ENCODE measurements at places on chromosomes 2 and 18. TPM values are rescaled to one million over a fixed set of nuclear protein-coding genes. Genes with fewer than 3 reads are reported as not detected.

DNA sequence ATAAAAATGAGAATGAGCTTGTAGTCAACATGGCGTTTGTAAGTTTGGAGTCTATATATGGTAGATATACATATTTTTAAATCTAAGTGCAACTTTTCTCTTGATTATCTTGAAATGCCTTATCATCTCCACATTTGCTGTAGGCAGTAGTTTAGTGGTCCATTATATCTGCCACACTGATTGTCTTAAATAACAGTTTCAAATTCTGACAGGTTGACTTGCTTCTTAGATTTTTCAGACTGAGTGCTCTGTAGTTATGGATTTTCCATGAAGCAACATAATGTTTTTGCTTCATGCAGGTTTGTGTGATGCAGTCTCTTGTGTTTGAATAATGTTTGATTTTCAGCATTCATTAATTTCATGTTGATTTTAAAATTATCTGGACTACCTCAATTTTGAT, 12.3 kb downstream of the PARD3B start:
- DNase-seq: no peak

GRCh38 chr2:181894381-181894780, 2.9 kb downstream of the ITPRID2 start:
- no peak for DNase-seq

GRCh38 chr2:136135462-136135861, 17.5 kb upstream of the CXCR4 start:
- no peak for DNase-seq

The ZNF516 gene
- 7.4 TPM for total RNA-seq

- DNase-seq: no peak
Measured at GRCh38 chr18:12658426-12659138, 675 bp upstream of the SPIRE1 start.

The SERPINB13 gene
- not detected for total RNA-seq

DNA sequence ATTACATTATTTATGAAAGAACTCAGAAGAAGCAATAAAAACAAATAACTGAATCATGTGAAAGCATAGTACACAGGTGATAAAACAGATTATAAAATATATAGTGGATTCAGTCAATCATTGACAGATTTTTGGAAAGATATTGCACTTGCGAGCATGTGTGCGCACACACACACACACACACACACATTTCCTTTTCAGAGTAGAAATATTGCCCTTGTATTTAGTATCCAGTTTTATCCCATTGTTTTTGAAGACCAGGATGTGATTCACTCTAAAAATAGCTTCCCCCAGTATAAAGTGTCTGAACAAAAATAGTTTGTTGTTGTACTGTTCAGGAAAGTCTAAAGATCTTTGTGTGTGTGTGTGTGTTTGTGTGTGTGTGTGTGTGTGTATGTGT, 145.5 kb downstream of the CALCRL start:
- no peak for DNase-seq

The NYAP2 gene
- total RNA-seq: 0.95 TPM

DNA sequence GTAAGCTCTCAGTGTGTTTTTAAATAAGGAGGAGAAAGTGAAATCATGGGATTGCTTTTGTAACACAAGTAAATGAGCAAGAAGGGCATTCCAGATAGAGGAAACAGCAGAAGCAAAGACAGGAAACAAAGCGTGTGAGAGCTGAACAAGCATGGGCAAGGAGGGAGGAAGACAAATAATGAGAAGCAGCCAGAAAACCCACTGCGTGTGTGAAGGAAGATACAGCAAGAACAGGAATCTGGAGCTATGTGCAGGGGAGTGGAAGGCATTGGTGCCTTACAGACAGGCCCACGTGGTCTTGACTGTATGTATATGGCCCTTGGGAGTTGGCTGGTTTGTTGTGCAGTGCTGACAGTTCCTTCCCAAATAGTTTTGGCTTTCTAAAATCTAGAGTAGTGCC, 88.6 kb downstream of the AAK1 start:
- no peak for DNase-seq

- no peak for DNase-seq
Measured at GRCh38 chr2:207112785-207113184, 53.0 kb downstream of the KLF7 start.

DNA sequence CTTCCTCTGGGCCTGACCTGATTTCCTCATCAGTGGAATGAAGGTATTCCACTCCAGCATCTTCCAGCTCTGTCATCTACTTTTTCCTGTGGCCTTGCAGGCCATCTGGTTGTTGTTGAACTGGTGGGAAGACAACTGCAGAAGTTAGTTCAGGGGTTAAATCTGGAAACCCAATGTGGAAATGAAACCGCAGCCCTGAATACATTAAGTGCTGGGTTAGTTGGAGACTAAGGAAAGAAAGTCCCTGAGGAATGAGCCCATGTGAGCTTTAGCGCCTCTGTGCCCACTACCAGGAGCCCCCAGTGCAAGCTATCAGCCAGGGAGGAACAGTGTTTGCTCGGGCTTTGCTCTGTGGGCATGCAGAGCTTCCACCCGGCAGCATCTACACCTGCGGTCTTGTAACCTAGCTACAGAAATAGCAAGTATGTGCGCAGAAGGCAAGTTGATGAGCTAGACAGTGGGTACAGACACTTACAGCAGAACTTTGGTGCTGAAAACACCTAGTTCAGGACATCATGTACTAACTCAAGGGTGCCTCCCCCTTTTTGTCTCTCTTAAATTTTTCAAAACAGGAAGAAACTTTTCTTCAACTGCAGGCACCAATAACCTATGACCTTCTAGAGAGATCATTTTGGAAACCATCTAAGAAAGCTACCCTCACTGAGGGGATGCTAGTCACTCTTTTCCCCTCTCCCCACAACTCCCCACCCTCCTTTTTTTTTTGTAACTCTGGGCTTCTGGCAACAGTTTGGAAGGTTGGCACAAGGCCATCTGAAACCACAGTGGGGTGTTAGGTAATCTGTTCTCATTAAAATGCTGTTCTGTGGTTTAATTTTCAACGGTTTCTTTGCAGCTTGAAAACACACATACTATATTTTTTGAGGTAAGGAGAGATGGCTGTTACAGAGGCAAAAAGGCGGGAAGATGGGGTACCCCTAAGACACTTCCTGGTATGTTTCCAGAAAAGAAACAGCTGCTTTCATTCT, 18.3 kb upstream of the CXCR4 start:
- DNase-seq: no peak

- no peak for DNase-seq
Measured at GRCh38 chr2:108988796-108989713, at the start of gene EDAR. EDAR (minus strand) TSS chr2:108989220; CDS start chr2:108931014, 58,206 bp downstream.

DNA sequence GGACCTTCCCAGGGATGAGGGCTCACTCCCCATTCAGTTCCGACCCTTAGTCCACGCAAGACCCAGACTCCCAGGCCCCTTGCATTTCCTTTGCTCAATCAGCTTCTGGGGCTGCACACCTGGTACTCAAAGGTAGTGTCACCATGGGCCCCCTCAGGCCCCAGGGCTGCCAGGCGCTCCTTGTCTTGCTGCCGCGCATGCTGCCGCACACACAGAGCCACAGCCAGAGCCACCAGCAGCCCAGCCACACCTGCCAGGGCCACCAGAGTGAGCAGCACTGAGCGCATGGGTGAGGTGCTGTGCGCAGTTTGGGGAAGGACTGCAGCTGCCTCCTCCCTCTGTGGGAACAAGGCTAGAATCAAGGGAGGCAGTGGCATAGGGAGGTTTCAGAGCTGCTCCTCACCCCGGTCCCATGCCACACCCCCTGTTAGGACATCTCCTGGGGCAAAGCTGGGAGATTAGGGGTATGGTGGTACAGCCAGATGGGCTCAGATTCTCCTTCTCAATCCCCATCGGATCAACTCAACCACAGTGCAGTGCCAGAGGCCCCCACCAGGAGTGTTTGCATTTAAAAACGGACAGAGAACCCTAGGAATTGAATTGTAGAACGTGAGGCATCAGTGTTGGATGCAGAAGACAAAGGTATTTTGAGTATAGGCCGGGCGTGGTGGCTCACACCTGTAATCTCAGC, 11.3 kb downstream of the PTPRN start:
- no peak for DNase-seq

DNA sequence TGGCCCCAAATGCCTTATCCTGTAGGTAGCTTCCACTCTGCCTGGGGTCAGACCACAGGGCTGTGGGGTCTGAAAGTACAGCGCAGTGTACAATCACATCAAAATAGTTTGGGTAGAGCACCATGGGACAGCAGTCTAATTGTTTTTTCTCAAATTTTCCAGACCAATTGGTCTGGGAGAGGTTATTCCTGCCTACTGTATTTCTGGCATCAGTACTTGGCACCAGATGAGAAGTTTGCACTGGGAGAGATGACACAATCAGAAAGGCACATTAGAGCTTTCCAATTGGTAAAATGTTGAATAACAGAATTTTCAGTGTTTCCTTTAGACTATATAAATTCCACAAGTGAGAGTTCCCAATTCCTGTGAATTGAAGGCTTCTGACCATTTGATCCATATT, 30.9 kb upstream of the LRRTM1 start:
- DNase-seq: no peak

The MEMO1 gene
- total RNA-seq: 31.4 TPM

DNA sequence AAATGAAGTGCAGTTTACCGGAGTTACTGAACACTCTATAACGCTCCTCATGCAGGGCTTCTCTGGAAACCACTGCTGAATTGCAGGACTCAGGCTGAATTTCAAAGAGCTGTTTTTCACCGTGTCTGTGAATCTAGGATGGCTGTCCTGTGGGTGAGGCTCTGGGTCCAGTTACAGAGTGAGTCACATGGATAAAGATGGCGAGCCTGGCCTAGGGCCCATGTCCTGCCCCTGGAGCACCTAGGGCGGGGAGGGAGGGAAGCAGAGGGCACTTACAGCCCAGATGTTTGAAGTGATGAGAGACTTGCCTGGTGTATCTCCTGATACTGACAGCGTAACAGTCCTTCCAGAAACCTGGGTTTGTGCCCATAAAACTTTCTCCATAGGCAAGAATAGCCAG, 583.0 kb downstream of the IRS1 start:
- peak; percentile 7 for DNase-seq

The CDC42EP3 gene
- 8.5 TPM for total RNA-seq

GRCh38 chr2:67948506-67948905, 114.3 kb downstream of the C1D start:
- no peak for DNase-seq

- DNase-seq: no peak
Measured at GRCh38 chr2:9720352-9721093, 89.7 kb upstream of the YWHAQ start.

The STK17B gene
- 15.9 TPM for total RNA-seq

All from H4 (cell line).